ENCODE measurements at places on chromosomes 3 and 15. TPM values are rescaled to one million over a fixed set of nuclear protein-coding genes. Genes with fewer than 3 reads are reported as not detected.

DNA sequence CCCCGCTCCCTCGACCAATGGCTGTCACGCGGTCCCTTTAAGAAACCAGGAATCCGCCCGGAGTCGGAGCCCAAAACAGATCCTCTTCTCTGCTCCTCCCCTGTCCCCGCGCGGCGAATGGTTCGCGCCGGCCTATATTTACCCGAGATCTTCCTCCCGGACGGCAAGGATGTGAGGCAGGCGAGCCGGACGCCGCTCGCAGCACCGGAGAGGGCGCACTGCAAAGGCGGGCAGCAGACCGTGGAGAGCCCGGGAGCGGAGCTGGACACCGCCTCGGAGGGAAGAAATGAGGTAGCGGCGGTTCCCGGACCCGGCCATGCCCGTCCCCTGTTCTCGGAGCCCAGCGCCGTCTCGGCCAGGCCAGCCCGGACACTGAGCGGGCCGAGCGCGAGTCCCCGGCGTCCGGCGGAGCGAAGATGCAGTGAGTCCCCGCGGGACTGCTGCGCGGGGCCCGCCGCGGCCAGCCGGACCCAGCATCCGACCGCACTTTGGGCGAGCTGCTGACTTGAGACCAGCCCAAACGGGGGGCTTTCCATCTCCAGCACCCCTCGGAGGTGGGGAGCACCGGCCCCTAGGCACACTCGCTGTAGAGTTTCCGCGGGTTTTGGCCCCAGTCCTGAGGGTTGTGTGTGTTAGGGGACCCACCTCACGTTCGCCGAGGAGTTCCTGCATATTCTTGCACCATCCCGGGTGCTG, at the start of gene FAM43A:
Gene FAM43A (plus strand): TSS at position 166 of the 696 bp plus-strand sequence. CDS start 944 bp downstream, outside the sequence.
- peaks cover 5% of the 10 kb centered on the region for H3K36me3 ChIP-seq
- DNase-seq, result peak; percentile 91
- H3K27ac ChIP-seq, result peak within 1 kb of the TSS; percentile 79

DNA sequence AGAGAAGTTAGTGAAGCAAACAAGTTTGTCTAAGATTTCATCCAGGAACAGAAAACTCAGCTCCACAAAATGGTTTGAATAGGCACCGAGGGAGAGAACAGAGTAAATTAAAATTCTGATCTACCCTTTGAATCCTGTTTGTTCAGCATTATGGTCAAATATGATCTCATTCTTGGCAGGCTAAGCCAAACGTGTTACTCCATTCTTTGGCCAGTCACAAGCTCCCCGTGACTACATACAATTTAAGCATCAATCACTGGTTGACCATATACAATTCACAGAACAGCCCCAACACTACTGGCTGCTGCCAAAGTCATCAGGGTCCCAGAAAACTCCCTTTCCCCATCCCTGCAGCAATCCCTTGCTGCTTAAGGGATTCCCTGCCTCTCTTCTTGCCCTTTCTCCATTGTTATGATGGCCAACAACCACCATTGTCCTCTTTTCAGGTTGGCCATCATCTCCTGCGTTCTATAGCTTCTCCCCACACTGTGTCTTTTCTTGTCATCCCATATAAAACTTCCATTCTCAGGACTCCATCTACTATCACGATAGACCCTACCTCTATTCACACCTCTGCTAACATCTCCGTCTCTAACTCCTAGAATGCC, 46.3 kb downstream of the GOLIM4 start:
- no peaks in the 10 kb centered on the region for H3K36me3 ChIP-seq
- no peak overlapping the region for H3K4me3 ChIP-seq
- H3K27ac ChIP-seq, result no peak overlapping the region
- H3K4me1 ChIP-seq, result no peaks in the 10 kb centered on the region

DNA sequence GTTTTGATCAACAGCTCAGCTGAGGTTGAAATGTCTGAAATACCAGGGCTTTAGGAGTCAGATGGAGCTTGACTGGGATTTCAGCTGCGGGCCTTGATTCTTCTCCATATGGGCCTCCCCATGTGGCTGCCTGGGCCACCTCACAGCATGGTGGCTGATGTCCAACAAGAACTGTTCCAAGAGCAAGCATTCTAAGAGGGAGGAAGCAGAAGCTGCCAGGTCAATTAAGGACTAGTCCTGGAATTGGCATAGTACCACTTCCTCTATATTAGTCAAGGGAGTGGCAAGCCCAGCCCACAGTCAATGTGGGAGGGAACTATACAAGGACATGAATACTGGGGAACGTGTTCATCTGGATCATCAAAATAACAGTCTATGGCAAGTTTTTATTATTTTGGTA, 181.7 kb upstream of the ANKRD28 start:
- no peaks in the 10 kb centered on the region for H3K36me3 ChIP-seq
- no peaks in the 10 kb centered on the region for H3K4me1 ChIP-seq
- no peak for DNase-seq
- H3K27ac ChIP-seq, result no peak overlapping the region

P2RY1 gene
- 0.17 TPM for total RNA-seq

DNA sequence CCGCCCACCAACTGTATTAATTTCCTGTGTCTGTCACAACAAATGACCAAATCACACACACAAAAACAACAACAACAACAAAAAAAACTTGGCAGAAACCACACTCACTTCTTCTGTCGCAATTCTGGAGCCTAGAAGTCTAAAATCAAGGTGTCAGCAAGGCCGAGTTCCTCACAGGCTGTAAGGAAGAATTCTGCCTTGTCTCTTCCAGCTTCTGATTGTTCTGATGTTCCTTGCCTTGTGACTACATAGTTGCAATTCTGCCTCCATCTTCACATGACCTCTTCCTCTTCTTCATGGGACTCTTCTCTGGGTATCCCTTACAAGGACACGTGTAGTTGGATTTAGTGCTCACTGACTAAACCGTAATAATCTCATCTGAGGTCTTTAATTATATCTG, 61.4 kb downstream of the IL12A start:
- no peak overlapping the region for H3K27ac ChIP-seq
- H3K4me3 ChIP-seq, result no peak overlapping the region
- no peak for DNase-seq
- no peaks in the 10 kb centered on the region for H3K4me1 ChIP-seq
- H3K36me3 ChIP-seq, result no peaks in the 10 kb centered on the region

CCR8 gene
- not detected for total RNA-seq

- H3K36me3 ChIP-seq, result no peaks in the 10 kb centered on the region
- DNase-seq, result no peak
- H3K27ac ChIP-seq, result no peak overlapping the region
- H3K4me3 ChIP-seq, result no peak overlapping the region
Observed at GRCh38 chr3:183377307-183377959, 51.0 kb downstream of the MCF2L2 start.

DNA sequence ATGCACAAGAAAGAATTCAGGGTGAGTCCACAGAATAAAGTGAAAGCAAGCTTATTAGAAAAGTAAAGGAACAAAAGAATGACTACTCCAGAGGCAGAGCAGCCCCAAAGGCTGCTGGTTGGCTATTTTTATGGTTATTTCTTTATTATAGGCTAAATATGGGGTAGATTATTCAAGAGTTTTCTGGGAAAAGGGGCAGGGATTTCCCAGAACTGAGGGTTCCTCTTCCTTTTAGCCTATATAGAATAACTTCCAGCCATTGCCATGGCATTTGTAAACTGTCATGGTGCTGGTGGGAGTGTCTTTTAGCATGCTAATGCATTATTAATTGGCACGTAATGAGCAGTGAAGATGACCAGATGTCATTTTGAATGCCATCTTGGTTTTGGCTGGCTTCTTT, 13.6 kb downstream of the GLDN start:
- H3K27ac ChIP-seq, result no peak overlapping the region
- H3K4me1 ChIP-seq, result no peaks in the 10 kb centered on the region
- H3K4me3 ChIP-seq, result no peak overlapping the region
- no peaks in the 10 kb centered on the region for H3K27me3 ChIP-seq
- DNase-seq, result no peak
- H3K36me3 ChIP-seq, result no peaks in the 10 kb centered on the region

CIB1 gene
- total RNA-seq, result 153 TPM

DNA sequence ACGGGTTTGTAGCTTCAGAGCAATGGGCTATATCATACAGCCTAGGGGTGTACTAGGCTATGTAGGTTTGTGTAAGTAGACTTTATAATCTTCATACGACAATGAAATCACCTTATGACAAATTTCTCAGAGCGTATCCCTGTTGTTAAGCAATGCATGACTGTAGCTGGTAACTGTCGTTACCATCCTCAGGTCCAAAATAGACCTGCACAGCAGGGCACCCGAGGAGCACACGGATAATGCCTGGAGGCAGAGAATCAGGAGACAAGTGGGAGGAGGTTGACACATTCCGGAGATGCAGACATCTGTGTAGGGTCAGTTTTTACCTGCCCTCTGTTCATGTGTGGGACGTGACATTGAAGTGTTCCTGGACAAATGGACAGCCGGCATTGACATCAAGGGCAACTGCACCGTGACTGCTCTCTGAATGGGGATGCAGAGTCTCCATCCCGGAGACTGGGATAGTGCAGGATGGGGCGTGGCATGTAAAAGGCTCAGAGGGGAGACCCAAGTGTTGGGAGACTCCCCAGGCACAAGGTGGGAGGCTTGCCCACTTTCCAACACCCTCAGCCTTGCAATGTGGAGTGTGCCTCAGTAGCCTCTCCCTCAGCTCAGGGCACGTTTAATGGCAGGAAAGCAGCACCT, 45.9 kb upstream of the PGPEP1L start:
- no peak for DNase-seq
- peaks cover 5% of the 10 kb centered on the region for H3K4me1 ChIP-seq
- H3K4me3 ChIP-seq, result no peak overlapping the region
- no peaks in the 10 kb centered on the region for H3K36me3 ChIP-seq
- peaks cover 8% of the 10 kb centered on the region for H3K27me3 ChIP-seq

SIDT1 gene
- 84.4 TPM for total RNA-seq

GRCh38 chr15:38253351-38253781, 730 bp downstream of the SPRED1 start:
- DNase-seq, result peak; percentile 43
- H3K27me3 ChIP-seq, result peaks cover 7% of the 10 kb centered on the region
- no peak overlapping the region for H3K27ac ChIP-seq
- peaks cover 28% of the 10 kb centered on the region for H3K4me1 ChIP-seq
- H3K4me3 ChIP-seq, result peak overlapping the region; percentile 93
- no peaks in the 10 kb centered on the region for H3K36me3 ChIP-seq

GRCh38 chr3:18111796-18112232, 313.3 kb downstream of the SATB1 start:
- peaks cover 7% of the 10 kb centered on the region for H3K4me1 ChIP-seq
- H3K27me3 ChIP-seq, result no peaks in the 10 kb centered on the region
- H3K27ac ChIP-seq, result peak overlapping the region; percentile 60
- DNase-seq, result peak; percentile 12
- no peak overlapping the region for H3K4me3 ChIP-seq

- no peak for DNase-seq
- H3K4me3 ChIP-seq, result no peak overlapping the region
- no peak overlapping the region for H3K27ac ChIP-seq
- no peaks in the 10 kb centered on the region for H3K4me1 ChIP-seq
- no peaks in the 10 kb centered on the region for H3K27me3 ChIP-seq
Observed at GRCh38 chr15:61556037-61556648, 327.0 kb upstream of the RORA start.

DNA sequence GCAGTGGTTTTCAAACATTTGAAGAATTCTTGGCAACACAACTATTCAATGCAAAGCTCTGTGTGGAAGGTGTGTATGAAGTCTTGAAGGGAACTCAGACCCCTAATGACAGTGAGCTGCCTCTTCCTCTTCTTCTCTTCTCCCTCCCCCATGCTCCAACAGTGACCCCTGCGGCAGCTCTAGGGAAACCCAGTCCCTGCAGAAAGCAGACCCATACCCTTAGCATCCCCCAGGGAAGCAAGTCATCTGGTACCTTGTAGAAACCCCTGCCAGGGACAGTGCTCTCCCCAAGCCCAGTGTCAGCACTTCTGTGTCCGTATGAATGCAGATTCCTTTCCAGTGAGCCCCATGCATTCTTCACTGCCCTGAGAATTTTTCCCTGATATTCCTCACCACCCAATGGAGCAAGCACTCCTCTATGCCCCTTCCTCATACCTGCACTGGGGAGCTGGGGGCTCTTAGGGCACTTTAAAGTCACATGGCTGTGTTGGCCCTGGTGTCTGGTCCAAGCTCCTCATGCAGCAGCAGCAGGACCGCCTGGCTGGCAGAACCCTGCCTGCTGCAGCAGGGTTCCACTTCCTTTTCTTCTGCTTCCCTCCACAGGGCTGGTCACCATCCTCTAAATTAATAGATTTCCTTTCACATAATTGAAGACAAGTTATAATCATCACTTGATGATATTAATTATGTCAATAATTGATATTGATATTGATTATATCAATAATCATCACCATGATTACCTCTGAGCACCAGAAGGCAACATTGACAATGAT, 442.5 kb downstream of the EPHB1 start:
- H3K27ac ChIP-seq, result no peak overlapping the region
- no peaks in the 10 kb centered on the region for H3K27me3 ChIP-seq
- no peak overlapping the region for H3K4me3 ChIP-seq
